Endodermal cell (in vitro differentiated cells): ENCODE measurements at places on chromosomes 6 and 20.

GRCh38 chr6:133040803-133041419, 200.2 kb upstream of the EYA4 start:
- DNase-seq = no peak

DNA sequence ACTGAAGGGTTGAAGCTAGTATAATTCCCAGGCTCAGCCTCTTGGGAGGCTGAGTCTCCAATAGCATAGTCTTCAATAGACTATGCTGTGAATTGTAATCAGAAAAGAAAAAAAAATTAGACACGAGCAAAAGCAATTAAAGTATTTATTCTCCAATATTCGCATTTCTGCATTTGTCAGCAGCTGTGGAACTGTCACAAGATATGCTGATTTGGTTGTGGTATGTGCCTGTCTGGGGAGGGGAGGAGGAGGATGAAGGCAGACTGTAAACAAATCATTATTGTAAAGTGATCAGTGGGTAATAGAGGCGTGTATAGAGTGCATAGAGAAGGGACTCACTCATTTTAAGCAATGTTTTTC, 10.1 kb upstream of the BICRAL start:
- no peak for DNase-seq

GRCh38 chr6:129292836-129293235, 409.9 kb downstream of the LAMA2 start:
- DNase-seq = no peak

- DNase-seq = no peak
Observed at GRCh38 chr6:137810554-137811120, 56.4 kb upstream of the TNFAIP3 start.

DNA sequence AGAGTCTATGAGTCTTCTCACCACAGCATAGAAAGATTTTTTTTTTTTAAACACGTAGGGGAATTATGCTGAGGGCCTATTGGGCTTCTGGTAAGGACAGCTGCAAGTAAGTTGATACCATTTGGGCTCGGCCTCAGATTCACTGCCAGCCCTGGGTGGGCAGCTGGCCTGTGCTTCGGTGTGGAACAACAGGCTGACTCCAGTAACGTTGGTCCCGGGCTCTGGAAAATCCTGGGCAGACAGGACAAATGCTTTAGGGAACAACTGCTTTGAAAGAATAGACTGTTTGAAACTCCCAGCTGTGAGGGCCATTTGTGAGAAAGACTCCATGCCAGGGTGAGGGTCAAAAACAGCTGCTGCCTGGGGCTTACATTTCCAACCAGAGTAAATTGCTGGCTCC, 366.5 kb downstream of the QKI start:
- DNase-seq = peak; percentile 69

GRCh38 chr20:611047-611842, 1.1 kb upstream of the TCF15 start:
- no peak for DNase-seq

- DNase-seq = no peak
Observed at GRCh38 chr6:14089224-14089623, 28.3 kb upstream of the CD83 start.

DNA sequence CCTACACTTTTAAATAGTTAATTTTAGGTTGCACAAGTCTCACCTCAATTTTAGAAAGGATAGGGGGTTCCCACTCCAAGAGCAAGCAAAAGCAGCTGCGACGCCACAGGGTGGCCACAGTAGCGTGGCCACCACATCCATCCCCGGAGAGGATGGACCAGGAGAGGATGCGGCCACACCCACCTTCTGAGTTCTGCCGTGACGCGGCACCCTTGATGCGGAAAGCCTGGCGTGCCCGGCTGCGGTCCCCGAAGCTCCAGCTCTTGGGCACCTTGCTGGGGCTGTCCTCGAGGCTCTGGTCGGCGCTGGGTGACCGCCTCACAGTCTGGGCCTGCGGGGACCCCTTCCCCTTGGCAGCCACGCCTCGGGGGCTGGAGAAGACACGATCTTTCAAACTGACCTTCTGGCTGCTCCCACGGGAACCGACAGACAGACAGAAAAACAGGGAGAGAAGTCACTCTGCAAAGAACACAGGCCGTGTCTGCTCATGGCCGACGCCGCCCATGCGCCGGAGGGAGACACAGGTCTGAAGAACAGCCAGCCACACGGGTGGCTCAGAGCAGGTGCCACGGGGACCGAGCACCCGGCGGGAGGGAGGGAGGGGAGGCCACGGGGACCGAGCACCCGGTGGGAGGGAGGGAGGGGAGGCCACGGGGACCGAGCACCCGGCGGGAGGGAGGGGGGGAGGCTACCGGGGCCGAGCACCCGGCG, 53.7 kb upstream of the CHRNA4 start:
- no peak for DNase-seq

GRCh38 chr6:81937296-81937937, 184.9 kb upstream of the TENT5A start:
- no peak for DNase-seq

- no peak for DNase-seq
Observed at GRCh38 chr20:11311659-11312224, 606.0 kb upstream of the BTBD3 start.

DNA sequence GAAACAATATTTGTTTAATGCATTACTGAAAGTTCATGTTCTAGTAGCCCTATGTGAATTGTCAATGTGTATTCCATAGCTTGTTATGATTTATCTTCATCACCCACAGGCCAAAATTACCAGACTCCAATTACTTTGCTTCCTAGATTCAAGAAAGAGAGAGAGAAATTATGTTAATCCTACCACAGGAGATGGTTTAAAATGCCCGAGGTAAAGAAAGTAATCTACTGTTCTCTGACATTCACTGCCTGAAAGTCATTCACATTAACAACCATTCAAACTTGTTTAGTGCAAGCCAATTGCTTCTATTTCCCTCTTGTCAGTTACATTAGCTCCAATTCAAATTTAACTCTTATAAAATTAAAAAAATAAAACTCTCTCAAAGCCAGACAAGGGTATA, 260.4 kb upstream of the THEMIS start:
- no peak for DNase-seq

DNA sequence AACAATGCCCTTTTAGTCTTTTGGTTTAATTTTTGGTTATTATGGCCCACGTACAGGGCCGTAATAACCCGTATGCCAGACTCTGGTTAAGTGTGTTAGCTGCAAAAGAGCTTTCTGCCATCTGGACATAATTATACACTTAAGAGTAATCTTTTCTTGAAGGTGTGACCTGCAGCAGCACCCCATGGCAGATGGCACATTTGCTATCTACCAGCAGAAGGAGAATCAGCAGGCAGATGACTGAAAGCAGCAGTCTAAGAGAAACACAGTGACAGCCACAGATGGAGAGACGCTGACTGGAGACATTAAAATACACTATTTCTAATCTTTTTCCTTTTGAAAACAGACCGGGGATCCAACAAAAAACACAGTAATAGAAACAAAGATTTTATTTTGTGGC, 18.7 kb downstream of the ASF1A start:
- no peak for DNase-seq

GRCh38 chr20:61354901-61355495, 102.9 kb downstream of the CDH4 start:
- no peak for DNase-seq

- DNase-seq = no peak
Observed at GRCh38 chr6:158057213-158057987, 75.7 kb downstream of the SYNJ2 start.

DNA sequence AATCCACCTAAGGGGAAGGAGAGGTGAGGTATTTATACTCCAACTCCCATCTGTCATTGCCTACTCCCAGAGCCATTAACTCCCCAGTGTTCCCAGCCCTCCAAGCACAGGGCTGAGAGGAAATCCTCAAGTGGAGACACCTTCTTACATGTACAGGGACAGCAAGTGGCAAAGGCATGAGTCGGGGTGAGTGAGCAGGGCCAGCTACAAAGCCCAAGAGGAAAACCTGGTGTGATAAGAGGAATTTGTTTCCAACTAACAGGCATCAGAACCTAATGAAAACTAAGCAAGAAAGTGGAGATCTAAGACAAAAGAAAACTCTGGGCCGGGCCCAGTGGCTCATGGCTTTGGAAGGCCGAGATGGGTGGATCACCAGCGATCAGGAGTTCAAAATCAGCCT, 70.0 kb upstream of the SRSF6 start:
- no peak for DNase-seq

- DNase-seq = no peak
Observed at GRCh38 chr6:164336455-164336854, 921.9 kb downstream of the QKI start.

DNA sequence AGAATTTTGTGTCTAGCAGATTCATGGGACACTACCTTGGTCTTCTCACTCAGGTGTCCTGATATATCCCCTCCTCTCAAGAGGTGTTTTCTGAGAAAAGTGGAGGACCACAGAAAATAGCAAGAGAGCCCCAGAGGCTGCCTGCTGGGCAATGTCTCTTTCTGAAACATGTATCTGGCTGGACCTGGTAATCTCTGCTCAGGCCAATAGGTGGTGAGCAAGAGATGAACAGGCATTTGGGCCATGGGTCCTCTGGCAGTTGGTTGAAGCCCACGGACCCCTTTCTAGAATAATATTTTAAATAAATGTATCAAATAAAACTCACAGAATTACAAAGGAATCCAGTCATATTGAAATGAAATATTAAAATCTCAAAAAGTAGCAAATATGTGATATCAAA, 8.8 kb upstream of the THBD start:
- no peak for DNase-seq

DNA sequence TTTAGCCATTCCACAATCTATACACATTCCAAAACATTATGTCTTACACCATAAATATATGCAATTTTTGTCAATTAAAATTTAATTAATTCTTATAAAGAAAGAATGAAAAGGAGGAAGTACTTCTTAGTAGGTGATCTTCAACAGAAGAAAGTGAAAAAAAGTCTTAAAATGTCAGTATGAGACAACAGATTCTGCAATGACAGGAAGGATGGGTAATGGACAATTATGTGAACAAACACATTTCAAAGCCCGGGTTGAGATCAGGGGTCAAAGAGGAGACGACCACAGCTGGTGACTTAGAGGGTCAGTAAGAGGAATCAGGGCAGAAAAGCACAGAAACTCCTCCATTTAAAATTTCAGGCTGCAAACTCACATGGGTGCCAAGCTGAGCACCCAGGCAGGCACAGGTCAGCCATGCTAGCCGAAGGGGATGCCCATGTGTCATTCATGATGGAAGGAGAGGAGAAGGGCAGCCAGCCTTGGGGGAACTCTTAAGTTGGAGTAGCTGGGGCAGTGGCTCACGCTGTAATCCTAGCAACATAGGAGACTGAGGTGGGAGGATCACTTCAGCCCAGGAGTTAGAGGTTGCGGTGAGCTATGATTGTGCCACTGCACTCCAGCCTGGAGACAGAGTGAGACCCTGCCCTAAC, 11.0 kb downstream of the VSX1 start:
- DNase-seq = peak; percentile 27

DNA sequence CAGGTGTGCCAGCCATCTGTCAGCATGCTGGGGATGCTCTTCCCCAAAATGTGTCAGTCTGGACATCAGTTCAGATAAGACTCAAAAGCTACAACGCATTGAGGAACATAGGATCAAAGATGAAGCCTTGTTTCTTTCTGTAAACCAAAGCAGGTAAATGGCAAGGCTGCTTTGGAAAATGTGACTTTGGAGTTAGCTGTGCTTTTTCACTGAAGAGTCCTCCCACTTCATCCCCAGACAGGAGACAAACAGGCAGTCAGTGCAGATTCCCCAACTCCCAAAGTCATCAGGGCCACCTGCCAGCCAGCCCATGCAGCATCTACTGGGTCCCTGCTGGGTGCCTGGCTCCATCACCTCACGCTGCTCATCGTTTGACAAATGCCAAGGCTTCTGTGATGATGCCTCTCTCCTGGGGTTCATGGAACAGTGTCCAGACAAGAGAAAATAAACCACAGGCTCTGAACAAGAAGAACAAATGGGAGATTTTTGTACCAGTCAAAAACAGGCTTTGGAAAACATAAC, 205.0 kb upstream of the BTBD3 start:
- DNase-seq = no peak

DNA sequence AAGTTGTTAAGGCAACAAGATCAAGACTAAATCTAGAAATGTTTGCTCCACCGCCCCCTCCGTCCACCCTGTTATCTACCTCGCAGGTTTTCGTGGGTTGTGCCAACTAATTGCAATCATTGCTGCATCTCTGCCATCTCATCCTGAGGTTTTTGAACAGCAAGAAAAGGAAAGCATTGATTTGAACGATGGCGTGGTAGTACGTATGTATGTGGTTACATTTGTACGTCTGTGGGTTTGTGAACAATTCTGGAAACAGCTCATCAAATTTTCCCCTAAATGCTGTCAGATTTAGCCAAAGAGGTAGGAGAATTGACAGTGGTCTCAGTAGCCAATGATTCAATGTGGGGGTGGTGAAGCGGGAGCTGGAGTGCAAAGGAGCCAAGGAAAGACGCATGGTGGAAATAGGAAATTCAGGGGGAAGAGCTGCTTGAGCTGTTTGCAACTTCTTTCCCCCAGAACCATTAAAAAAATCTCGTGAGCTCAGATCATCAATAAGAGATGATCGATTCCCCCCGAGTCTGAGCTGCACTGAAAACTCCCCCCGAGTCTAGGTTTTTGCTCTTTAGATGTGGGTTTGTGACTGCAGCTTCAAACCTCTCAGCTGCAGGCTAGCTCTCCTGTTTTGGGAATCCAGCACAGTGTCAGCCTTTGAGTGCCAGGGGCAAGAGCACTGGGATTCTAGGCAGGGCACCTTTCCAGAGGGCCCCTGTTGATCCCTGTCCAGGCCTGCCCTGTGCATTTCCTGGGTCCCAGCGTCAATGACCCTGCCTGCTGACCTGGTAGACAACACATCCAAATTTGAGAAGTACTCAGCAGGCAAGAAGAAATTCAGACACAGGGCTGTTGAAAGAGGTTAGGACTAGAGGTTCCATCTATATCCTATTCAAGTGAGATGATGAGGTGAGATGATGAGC, 72.6 kb upstream of the LY86 start:
- no peak for DNase-seq

- DNase-seq = no peak
Observed at GRCh38 chr6:56072856-56073255, 174.5 kb downstream of the COL21A1 start.

- no peak for DNase-seq
Observed at GRCh38 chr6:26497610-26498009, 2.5 kb upstream of the BTN1A1 start.
